ENCODE measurements at places on chromosomes 4 and X.
A peak's percentile ranks its signal among the peaks of the same experiment; 100 is the strongest.

- no peak for DNase-seq
These were observed 14.0 kb upstream of the CDKN2AIP start for GRCh38 chr4:183430317-183430993.

- DNase-seq = no peak
These were observed 5.8 kb downstream of the FAM114A1 start for GRCh38 chr4:38873290-38873944.

- DNase-seq = no peak
These were observed 25.2 kb upstream of the ZFX start for GRCh38 chrX:24124244-24124799.

GRCh38 chr4:151400343-151400742, 8.6 kb upstream of the FHIP1A start:
- no peak for DNase-seq

DNA sequence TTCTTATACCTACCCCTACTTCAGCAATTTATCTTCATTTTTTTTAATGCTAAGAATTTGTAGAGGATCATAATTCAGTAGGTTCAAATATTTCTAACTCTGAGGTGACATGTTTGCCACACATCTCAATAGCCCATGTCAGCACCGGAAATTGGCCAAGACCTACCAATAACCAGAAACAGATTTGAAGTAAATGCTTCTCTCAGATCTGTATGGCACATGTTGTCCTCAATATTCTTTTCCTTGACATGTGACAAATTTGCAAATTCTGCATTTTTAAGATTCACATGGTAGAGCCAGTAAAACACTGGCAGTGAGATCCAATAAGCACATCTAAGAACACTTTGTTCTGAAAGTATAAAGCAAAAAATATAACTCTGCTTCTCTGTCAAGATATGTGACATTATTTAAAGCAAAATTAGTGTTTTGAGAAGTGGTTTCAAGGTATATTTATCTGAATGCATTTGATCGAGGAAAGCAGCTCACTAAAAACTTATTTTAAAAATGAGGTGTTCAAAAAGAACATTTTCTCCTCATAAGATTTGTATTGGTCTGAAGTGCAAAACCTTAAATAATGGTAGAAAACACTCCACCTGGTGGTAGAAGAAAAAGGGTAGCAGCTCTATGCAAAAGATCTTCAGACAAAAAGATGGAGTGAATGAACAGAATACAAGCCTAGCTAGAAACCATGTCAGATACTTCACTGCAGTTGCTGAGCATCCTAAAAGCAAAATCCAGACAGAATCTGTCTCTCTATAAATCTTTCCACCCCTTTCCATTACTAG, 513.8 kb upstream of the FAM241A start:
- peak; percentile 50 for DNase-seq

DNA sequence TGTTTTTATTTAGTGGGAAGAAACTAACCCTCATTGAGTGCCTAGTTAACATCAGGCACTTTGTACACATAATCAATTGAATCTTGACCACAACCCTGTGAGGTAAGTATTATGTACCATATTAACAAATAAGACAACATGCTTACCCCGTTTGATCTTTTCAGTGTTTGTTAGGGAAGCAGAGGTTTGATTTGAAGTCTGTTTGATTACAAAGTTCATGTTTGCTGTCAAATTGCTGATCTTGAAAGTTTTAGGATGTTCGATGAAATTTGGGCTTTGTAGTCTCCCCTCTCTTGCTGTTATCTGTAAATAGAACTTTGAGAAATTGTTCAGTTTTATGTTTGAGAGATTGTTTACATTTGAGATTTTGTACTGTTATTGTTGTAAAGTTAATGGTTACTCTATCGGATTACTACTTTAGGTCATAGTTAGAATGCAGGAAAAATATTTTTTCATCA, 13.4 kb upstream of the ADH4 start:
- no peak for DNase-seq

GRCh38 chr4:16192631-16193518, 33.4 kb downstream of the TAPT1 start:
- DNase-seq = peak; percentile 41
